LNCaP clone FGC (cell line): ENCODE measurements at places on chromosomes 12 and 14.

- no peak for DNase-seq
Observed at GRCh38 chr14:80493620-80494019, 282.3 kb upstream of the DIO2 start.

- DNase-seq: no peak
Observed at GRCh38 chr14:62558451-62558850, 486.8 kb downstream of the KCNH5 start.

DNA sequence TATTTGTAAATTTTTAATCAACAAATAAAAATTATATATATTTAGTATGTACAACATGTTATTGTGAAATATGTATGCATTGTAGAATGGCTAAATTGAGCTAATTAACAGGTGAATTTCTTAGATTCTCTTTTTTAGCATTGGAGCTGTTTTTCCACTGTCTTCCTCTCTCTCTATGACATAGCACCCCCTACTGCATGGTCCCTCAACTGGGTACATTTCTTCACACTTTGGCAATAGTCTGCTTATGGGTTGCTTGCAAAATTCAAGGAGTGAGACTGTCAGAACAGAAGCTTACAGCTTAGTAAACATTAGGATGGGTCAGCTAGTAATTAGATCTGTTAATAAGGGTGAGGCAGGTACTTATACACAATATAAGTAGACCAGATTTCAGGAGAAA, 658.5 kb upstream of the MGAT4C start:
- DNase-seq: peak; percentile 0

DNA sequence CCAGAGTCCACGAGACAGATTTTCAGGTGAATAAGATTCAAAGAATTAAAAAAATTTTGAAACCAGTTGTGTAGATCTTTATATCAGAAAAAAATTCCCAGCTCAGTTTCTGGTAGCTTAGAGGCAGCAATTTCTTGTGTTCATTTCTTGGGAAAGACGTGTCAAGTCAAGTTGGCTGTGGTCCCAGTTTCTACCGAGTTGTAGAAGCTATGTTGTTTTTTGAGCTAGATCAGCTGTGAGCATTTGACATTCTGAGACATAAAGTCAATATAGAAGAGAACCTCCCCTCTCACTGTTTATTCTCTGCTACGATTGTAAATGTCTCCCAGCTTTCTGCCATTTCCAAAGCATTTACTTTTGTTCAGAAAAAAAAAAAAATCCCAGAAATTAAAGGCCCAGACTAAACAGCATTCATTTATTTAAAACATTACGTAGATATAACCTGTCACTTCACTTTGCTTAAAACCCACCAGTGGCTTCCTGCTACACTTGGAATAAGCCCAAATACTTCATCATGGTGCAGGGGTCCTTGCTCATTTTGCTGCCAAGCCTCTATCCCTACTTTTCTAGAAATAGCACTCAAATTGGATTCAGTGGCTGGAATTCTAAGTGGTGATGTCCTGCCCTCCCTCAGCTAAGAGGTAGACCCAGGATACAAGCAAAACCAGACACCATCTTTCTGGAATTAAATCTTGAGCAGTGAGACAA, 20.6 kb upstream of the PYGL start:
- no peak for DNase-seq

- no peak for DNase-seq
Observed at GRCh38 chr14:103149351-103150237, 26.3 kb downstream of the TNFAIP2 start.

DNA sequence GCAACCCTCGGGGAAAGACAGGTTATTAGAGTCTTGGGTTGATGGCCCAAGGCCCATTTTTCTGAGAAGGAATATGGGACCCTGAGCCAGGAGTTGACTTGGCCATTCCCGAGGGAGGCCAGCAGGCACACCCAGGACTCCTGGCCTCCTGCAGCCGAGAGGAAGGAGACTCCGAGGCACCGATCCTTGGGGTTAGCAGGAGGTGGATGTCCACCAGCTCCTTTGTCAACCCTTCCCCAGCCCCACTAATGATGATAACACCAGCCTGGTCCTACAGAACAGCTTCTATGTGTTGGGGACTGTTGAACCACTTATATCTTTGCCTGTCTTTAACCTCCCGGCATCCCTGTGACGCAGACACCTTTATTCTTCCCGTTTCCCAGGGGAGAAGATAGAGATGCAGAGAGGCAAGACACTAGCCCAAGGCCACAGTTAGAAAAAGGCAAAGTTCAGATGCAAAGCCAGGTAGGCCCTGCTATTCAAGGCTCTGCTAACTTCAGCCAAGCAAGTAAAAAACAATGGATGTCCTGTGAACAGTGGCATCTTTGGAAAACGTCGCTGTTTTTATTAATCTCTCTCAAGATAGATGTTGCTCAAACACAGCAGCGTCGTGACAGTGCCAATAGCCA, 767.3 kb upstream of the TBX3 start:
- no peak for DNase-seq
